ENCODE measurements at places on chromosomes 16 and 17.
A peak's percentile ranks its signal among the peaks of the same experiment; 100 is the strongest.

DNA sequence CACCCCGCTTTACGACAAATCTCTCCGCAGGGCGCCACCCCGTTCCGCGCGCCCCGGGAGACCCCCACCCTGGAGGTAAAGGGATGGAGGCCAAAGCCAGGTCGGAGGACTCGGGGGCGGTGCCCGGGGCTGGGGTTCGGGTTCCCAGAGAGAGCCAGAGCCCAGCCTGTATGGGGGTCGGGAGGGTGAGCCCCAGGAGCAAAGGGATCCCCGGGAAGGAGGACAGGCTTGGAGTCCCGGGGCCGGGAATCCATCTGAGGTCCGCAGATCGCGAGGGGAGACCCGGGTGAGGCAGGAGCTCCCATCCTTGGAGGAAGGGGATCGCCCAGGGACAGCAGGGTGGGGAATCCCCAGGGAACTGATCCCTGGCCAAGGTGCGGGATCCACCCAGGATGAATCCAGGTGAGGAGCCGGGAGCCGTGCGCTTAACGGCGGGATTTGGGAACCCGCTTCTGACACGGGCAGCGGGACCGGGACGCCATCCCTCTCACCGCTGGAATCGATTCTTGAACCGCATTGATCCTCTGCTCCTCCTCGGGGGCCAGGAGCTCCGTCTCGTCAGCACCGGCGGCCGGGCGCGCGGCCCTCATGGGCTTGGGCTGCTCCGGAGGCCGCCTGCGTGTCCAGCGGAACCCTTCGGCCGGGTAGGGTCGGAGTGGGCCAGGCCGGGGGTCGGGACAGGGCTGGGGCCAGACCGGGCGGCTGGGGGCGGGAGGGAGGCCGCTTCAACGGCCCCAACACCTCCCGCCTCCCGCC lies at the start of gene MMD:
Gene MMD (minus strand): TSS at position 657 of the 756 bp plus-strand sequence. CDS start 140 bp downstream, at position 517.
- H3K27ac ChIP-seq, result peak within 1 kb of the TSS; percentile 91
- H3K4me1 ChIP-seq, result peaks cover 29% of the 10 kb centered on the region
- H3K36me3 ChIP-seq, result peaks cover 10% of the 10 kb centered on the region
- peaks cover 31% of the 10 kb centered on the region for H3K27me3 ChIP-seq
- no peak for DNase-seq

- H3K27me3 ChIP-seq, result no peaks in the 10 kb centered on the region
- peaks cover 55% of the 10 kb centered on the region for H3K36me3 ChIP-seq
- H3K27ac ChIP-seq, result peak overlapping the region; percentile 11
- no peak overlapping the region for H3K4me3 ChIP-seq
- peaks cover 26% of the 10 kb centered on the region for H3K4me1 ChIP-seq
- DNase-seq, result no peak
Observed at GRCh38 chr16:4460936-4461249, 13.5 kb downstream of the NMRAL1 start.

- no peak overlapping the region for H3K27ac ChIP-seq
- DNase-seq, result no peak
- peaks cover 47% of the 10 kb centered on the region for H3K4me1 ChIP-seq
- no peak overlapping the region for H3K4me3 ChIP-seq
Observed at GRCh38 chr17:60514053-60514452, 12.0 kb downstream of the APPBP2 start.

GRCh38 chr16:30675143-30675542 lies 16.9 kb downstream of the FBRS start:
- H3K4me1 ChIP-seq, result no peaks in the 10 kb centered on the region
- no peak overlapping the region for H3K4me3 ChIP-seq
- H3K27ac ChIP-seq, result no peak overlapping the region

DNA sequence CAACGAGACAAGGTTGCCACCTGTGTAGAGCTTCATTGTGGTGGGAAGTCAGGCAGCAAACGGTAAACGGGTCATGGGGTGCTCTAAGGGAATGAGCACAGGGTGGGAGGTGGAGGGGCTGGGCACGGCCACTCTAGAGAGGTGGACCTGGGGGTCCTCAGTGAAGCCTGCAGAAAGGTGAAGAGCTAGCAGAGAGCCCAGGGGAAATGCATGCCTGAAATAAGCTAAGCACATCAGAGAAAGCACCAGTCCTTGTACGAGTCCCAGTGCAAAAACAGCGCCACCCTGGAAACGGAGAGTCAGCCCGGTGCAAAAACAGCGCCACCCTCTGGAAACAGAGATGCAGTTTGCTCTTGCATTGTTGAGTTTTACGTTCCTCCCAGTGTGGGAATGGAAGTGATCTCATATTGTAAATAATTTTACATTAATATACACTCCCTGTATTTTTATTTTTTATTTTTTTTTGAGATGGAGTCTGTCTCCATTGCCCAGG lies 65.0 kb downstream of the TBC1D16 start:
- H3K27me3 ChIP-seq, result peaks cover 19% of the 10 kb centered on the region
- DNase-seq, result no peak
- H3K4me3 ChIP-seq, result no peak overlapping the region
- H3K27ac ChIP-seq, result no peak overlapping the region
- no peaks in the 10 kb centered on the region for H3K36me3 ChIP-seq
- H3K4me1 ChIP-seq, result no peaks in the 10 kb centered on the region

GRCh38 chr17:78683408-78683961 lies 98.6 kb downstream of the CYTH1 start:
- H3K4me3 ChIP-seq, result no peak overlapping the region
- no peak for DNase-seq
- peak overlapping the region; percentile 86 for H3K27ac ChIP-seq
- H3K4me1 ChIP-seq, result peaks cover 7% of the 10 kb centered on the region
- H3K27me3 ChIP-seq, result no peaks in the 10 kb centered on the region

Measured in effector memory CD8-positive, alpha-beta T cell (primary cell).